ENCODE measurements at places on chromosomes 1 and 21.

- no peak for DNase-seq
These were observed 104.8 kb downstream of the GDAP2 start for GRCh38 chr1:117824616-117825015.

DNA sequence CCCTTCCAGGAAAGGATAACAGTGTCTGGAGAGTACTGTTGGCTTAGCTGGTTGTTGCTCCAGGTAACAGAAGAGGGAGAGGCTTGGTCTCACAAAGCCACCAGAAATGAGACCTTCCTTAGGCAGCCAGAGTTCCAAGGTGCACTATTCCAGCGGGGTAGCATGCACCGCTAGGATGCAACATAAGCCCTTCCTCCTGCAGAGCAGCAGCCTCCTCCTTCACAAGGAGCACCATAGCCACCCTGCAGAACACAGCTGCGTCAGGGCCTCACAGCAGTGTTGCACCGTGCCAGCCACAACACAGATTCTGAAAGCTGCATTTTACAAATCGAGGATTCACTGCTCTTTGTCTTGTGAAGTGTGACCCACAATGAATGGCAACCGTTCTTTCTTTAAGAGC, 142.0 kb downstream of the CLIC6 start:
- DNase-seq = no peak

DNA sequence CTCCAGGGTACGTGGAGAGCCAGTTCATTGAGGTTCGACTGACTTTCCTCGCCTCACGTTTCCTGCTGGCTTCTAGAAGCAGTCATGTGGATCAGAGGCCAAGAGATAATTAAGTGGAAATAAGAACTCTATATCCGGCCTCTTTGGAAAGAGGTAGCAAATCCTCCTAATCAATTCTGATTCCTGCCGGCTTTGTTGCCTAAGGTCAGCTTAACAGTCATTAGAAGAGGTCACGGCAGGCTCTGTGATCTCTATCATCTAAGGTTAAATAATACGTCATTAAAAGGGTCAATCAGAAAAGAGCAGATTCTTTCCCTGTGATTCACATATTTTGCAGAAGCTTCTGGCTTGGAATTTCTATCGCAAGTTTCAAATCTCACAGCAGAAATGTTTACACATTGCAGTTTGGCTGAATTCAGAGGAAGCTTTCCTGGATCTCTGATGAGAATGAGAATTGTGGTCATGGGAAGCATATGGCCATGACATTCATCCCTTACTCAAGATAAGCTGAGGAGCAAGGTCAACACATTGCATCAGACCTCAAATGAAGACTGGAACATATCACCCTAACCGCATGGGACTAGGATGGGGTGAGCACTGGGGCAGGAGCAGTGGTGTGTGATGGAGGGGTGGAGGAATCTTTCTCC, 189.4 kb downstream of the PBX1 start:
- peak; percentile 99 for DNase-seq

DNA sequence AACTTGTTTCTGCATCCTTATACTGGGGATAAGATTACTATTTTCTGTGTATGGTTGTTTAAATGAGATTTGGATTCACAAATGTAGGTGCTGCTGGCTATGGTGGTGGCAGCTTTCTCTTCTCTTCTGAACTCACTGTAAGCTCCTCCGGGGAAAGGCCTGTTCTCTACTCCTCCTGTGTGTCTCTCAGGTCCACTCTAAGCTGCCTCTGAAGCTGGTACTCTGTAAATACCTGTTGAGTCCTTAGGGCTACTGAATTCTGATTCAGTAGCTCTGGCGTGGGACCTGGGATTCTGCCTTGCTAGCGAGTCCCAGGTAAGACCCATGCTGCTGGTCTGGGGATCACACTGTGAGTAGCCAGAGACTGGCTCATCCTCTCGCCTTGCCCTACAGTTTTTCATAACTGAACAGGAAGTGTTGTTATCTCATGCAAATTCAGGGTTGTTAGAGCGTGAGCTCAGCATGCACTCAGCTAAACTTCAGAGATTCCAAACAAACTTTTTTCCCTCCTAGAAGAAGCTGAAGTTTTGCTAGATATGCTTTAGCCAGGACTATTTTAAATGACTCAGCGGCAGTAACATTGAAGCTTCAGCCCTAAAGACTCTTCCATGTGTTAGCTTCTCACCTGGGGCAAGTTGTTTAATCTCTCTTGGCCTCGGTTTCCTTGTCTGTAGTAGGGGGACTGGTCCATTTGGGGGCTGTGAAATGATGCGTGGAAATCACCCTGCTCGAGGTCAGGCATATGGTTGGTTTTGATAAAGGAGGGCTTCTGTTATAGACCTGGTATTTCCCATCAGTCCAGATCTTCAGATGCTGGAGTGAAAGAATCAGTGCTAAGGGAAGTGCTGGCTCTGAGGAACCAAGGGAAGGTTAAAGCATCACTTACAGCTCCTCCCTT, 271.5 kb upstream of the TMEM51 start:
- no peak for DNase-seq

DNA sequence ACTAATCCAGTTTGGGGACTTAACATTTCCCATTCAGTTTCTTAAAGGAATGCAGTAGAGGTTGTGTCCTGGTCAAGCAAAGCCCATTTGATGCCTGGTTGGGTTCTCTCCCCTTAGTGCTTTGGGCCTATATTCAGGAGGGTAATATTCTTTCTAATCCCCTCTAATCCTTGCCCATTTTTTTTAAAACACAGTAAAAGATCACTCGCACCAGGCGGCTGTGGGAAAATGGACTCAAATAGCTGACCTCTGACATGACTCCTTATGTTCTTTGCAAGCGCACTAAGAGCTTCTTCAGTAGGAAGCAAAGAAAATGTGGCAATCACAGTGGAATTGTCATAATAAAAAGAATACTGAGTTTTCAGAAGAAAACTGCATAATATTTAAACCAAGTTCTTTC, 49.9 kb downstream of the WNT2B start:
- no peak for DNase-seq

- DNase-seq = peak; percentile 89
These were observed 51.7 kb downstream of the S1PR1 start for GRCh38 chr1:101288491-101288944.

Data from HCEC 1CT (cell line).